ENCODE measurements at places on chromosomes 11 and 22.

DNA sequence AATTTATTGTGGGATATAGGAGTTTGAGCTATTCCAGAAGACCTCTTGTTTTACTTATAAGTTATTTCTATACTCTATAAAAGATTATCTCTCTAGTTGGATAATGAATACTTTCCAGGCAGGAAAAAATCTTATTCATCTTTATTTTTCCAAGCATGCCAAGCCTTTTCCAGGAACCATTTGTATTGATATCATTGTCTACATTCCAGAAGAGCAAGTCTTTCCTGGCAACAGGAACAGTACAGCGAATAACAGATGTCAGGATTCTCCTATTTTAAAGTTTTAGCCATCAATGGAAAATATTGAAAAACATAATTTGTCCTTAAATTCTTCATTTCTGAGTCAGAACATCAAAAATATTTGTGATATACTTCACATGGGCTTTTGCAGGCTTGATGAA, 5.2 kb upstream of the NXPE1 start:
- DNase-seq: no peak

DNA sequence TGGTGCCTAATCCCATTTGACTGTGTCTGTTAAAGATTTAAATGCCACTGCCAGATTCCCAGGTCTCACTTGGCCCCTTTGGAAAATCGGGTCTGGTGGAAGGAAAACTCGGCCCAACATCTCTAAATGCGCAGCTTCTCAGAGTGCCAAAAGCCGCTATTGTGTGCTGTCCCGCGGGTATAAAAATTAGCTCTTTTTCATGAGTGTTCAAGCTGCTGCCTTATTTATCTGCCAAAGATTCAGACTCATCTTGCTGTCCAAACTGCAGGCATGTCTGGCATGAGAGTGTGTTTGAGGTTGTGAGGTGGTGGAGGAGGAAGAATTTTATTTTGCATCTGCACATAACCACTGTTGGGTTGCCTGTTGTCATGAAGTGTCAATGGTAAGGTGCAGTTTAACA, 91.4 kb downstream of the NELL1 start:
- no peak for DNase-seq

GRCh38 chr11:70378506-70379134, 19.7 kb upstream of the CTTN start:
- no peak for DNase-seq

DNA sequence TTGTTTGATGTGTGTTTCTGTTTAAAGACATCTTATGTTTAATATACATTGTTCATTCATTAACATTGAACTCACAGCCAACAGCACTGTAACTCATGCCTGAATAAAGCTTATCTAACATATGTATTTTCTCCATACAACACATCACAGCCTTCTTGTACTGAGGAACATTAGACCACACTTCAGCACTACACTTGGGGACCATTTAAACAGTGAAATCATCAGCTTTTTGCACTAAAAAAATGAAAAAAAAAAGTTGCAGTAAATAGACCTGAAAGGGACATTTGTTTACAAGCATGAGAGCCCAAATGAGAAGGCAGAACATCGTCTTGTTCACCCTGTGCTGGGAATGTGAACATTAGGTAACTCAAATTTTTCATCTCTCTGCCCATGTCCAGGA, 15.3 kb upstream of the TPP1 start:
- no peak for DNase-seq

GRCh38 chr11:12735262-12735661, 61.0 kb downstream of the TEAD1 start:
- DNase-seq: no peak
